ENCODE measurements at places on chromosomes 5 and 9.

DNA sequence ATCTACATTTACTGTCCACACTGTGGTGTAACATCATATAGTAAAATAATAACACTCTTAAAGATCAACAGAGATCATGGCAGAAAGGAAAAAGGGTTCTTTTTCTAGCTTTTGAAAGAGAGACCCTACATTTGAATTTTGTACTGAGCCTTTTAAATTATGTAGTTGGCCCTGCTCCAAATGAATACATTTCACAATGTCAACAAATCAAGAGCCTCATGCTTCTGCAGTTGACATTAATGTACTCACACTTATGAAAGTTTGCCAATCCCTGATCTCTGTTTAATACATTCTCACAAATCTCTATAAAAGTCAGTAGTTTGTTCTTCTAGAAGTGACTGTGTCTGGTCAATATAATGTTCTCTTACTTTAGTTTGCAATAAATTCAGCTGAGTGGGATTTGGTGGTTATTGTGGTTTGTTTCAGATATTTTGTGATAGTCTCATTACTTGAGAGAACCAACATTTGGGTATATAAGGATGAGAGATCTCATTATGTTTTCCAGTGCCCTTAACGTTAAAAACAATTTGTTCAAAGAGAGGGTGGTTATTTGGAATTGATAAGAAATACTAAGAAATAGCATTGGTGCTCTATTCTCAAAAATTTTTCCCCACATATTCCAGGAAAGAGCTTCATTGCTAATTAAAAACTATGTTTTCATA lies 277.8 kb upstream of the FTMT start:
- DNase-seq, result no peak

DNA sequence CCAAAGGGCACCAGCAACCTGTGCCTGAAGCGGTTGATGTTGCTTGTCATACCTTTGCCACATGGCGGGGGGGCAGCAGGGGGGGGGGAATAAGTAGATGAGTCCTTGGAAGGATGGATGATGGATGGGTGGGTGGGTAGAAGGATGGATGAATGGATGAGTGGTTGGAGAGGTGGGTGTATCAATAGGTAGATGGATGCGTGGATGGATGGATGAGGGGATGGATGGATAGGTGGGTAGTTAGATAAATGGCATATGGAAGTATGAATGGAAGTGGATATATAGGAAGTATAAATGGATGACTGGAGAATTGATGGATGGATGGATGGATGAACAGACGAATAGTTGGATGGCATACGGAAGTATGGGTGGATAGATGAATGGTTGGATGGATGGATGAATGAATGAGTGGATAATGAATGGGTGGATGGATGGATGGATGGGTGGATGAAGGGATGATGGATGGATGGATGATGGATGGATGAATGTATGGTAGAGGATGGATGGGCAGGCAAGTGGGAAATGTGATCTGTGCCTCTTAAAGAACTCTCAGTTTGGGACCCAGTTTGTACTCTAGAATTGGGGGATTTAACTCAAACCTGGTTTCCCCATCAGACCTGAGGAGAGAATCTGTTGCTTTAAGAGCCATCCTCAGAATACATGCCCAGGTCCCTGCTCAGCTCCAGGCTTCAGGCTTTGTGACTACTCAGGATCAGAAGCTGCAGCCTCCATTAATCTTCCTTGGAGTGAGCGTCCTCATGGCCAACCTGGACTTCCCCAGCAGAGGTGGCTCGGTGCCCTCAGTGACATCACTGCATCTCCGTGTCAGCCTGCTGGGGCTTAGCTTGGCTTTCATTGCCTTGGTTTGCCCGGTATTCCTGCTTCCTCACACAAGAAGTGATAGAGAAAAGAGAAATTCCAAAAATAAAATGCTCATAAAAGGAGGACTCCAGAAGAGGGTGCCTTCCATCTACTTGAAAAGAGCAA lies 27.6 kb upstream of the SUSD3 start:
- no peak for DNase-seq

- DNase-seq, result no peak
These were observed 327.7 kb downstream of the CDK5RAP2 start for GRCh38 chr9:120252248-120252647.

GRCh38 chr9:90868555-90868954 lies 66.9 kb downstream of the SYK start:
- DNase-seq, result no peak

DNA sequence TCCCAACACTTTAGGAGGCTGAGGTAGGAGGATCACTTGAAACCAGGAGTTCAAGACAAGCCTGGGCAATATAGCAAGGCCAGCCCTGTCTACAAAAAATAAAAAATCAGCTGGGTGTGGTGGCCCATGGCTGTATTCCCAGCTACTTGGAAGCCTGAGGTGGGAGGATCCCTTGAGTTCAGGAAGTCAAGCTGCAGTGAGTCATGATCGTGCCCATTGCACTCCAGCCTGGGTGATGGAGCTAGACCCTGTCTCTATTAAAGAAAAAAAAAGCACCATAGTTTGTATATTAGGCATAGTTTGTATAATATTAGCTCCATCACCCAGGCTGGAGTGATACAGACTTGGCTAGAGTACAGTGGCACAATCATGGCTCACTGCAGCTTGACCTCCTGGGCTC lies 9.6 kb upstream of the NME5 start:
- DNase-seq, result no peak

DNA sequence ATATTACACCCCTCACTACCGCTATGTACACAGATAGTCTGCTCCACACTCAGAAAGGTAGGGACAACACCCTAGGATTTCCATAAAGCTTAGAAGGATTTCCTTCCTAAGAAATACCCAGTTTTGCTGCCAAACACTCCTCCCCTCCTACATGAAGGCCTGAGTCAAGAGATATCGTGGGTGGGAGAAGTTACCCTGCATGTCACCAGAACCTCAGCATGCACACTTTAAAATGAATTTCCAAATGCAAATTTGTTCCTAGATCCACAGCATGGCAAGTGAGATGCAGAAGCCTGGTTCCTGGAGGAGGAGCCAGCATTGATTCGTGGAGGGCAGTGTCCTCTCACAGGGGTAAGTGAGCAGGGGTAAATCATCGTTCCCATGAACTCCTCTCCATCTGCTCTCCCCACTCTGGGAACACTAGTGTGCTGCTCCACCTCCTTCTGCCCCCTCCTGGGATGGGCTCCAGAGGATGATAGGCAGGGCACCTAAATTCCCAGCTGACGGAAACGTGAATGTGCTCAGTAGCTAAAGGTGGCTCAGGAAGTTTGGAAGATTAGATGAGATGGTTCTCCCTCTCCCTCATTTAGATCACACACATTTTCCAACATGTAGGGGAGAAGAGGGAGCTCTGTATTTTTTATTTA lies 76.7 kb downstream of the PDE4D start:
- no peak for DNase-seq

- no peak for DNase-seq
These were observed 19.9 kb upstream of the TMEM250 start for GRCh38 chr9:136138566-136138965.

DNA sequence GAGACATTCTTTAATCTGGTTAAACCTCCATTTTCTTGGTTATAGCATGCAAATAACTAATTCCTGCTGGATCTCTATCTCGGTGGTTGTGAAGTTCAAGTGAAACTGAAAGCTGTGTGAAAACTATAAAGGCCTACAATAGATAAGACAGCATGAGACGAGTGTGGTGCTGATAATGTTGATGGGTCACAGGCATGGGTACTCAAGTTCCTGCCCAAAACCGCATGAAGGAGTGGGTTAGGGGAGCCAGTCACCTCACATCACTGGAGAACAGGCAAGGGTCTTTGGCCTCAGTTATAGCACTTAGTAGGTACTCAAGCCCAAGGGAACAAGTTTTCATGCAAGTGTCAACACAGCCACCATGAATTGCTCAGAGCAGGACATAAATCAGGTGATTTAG lies 16.7 kb downstream of the HMHB1 start:
- DNase-seq, result no peak

DNA sequence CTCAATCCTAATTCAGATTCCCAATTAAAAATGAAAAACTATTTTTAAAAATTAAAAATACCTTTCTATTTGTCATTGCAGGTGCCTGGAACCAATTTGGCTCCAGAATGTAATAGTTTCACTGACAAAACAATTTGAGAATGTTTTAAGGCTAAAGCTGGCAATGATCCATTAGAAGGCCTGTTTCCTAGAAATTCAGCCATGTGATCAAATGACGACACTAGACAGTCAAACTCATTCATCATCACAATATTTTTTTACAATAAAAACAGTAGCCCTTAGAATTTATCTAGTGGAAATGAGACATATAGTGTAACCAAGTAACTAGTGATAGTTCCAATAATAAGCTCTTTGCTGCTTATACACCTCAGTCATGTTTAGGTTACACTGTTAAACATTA lies 75.4 kb upstream of the MAP3K1 start:
- DNase-seq, result no peak

DNA sequence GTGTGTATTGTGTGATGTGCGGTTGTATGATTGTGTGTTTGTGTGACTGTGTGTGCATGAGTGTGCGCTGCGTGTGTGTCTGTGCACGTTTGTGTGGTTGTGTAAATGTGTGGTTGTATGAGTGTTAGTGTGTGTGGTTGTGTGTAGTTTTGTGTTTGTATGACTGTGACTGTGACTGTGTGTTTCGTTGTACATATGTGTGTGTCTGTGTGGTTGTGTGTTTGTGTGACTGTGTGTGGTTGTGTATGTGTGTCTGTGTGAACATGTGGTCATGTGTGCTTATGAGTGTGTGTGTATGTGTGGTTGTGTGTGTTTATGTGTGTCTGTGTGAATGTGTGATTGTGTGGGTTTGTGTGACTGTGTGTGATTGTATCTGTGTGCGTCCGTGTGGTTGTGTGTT lies 197.8 kb downstream of the TTLL11 start:
- no peak for DNase-seq

GRCh38 chr9:119375892-119376291 lies 6.7 kb upstream of the BRINP1 start:
- no peak for DNase-seq

DNA sequence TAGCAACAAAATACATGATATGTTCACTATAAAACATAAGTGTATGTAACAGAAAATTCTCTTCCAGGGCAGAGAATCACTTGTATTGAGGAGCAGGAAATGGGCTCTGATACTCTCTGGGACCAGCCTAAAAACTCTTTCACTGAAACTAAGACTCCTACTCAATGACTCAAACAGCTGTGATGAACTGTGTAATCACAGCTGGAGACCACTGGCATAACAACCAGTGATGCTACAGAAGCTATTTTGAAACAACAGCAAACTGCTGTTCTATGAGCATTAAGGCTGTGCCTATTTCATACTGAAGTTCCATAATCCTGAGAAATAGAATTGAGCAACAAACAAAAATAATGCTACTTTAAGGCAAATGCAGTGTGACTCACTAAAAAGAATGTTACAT lies 594.0 kb downstream of the HINT1 start:
- no peak for DNase-seq

DNA sequence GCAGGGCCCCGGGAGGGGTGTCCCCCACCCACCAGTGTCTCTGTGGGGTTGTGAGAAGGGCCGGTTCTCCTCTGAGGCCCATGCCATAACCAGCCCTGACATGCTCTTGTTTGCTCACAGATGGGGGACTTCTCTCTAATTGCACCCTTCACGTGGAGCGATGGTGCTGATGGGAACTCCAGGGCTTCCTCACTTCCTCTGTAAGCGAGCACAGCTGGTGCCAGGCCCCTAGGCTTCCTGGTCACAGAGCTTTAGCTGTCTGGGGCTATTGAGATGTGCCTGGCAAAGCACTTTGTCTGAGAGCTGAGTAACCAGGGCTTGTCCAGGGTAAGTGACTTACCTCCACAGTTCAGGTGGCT lies 36.4 kb downstream of the PHF2 start:
- DNase-seq, result no peak

DNA sequence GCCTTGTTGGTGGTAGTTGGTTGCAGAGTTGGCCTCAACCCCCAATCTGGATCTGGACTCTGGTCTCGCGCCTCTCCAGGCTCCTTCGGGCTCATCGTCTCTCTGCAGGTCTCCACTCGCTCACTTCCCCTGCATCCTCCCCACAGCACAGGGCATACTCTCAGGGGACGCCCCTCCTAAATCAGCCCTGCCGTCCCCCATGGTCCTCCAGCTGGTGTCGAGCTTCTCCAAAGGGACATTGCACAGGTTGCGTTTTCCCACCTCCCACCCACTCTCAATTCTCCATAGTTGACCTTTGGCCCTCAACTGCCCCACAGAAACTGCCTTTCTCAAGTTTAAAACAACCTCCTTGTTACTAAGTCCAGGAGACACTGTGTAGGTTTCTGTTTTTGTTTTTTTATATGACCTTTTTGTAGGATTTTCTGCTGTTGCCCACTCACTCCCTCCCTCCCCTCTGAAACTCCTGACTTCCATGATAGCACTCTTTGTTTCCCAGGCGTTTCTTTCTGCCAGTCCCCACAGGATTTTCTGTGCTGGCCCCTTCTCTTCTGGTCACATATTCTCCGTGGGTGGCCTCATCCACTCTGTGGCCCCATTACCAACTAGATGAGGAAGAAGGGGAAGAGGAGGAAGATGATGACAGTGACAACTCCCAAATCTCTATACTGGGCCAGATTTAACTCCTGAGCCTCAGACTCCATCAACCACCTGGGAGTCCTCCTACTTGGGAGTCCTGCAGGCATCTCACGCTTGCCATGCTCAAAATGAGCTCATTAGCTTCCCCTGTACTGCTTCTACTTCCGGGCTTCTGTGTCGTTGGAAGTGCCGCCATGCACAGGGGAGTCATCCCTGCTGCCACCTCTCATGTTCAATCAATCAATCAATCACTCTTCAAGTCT lies 50.3 kb downstream of the ALG2 start:
- DNase-seq, result no peak

GRCh38 chr5:143279698-143280097 lies 123.8 kb downstream of the NR3C1 start:
- DNase-seq, result no peak

GRCh38 chr5:120139039-120139438 lies 325.1 kb upstream of the PRR16 start:
- DNase-seq, result no peak

DNA sequence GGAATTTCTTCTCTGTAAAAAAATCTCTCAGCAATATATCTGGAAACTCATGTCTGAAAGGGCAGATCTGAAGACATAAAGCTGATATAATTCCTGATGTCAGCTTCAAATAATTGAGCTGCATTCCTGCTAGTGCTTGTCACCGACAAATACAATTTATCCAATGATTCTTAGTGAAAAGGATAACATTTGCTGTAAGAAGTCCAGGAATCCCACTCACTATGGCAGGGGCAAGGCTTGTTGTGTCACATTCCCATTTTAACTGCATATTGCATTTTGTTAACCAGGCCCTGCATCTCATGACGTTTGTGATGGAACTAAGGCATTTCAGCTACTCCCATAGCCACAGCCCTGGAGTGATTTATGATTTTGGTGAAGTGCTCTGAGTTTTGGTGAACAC lies 160.1 kb upstream of the DAB2 start:
- no peak for DNase-seq

DNA sequence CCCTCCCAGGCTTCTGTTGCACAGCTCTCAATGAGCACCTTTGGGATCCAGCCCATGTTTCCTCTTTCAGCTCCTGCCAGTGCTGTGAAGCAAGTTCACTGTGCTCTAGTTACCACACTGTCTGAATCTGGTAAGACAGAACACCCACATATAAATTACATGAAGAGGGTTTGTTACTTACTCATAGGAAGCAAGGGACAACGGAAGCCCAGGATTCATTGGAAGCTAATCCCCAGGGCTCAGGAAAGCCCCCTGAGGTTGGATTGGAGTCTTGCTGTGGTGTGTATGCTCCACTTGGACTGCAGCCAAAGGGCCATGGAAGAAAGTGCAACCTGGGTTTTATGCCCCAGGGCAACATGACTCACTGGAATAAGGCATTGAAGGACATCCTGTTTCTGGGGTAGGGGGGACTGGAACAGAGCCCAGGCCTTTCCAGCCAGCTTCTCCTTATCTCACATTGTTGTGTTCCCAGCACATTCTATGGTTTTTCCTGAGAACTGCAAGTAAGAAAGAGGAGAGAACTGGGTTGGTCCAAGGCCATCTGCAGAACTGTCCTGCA lies 15.6 kb upstream of the CLK4 start:
- DNase-seq, result no peak

Measured in Right ventricle myocardium inferior (tissue), 1 donor.